ENCODE measurements at places on chromosomes 3 and 15.

GRCh38 chr3:131701153-131701770 is 198.5 kb upstream of the MRPL3 start:
- DNase-seq, result no peak

DNA sequence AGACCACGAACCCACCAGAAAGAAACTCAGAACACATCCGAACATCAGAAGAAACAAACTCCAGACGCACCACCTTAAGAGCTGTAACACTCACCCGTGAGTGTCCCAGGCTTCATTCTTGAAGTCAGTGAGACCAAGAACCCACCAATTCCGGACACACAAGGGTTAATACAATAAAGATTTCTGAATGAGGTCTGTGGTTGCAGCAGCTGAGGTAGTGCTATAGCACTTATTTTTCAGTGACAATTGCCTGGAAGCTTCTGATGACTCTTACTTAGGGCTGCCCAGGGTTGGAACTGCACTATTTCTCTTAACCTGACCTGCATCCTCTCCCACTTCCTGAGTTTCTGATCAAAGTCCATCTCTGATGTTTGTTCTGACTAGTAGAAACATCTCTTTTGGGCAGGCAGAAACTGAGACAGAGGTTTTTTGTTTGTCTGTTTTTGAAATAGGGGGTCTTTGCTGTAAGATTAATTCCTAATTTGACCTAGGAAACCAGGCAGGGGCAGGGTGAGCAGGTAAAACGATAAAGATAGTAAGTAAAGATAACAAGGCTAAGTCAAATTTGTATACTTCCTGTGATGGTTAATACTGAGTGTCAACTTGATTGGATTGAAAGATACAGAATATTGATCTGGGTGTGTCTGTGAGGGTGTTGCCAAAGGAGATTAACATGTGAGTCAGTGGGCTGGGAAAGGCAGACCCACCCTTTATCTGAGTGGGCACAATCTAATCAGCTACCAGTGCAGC is 169.1 kb downstream of the GAP43 start:
- DNase-seq, result no peak

DNA sequence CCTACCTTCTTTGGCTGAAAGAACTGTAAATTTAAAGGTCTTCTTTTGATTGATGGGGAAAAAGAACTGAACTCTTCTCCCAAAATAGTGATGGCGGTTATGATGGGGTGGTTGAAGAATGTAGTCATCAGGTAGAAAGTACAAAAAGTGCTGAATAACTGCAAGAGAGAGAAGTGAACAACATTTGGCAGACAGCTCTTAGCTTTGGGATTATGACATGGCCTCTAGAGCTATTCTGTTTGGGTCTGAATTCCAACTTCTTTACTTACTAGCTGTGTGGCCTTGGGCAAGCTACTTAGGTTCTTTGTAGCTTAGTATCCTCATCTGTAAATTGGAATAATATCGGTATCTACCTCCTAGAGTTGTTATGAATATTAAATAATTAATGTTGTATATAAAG is 91.7 kb downstream of the SPRED1 start:
- no peak for DNase-seq

DNA sequence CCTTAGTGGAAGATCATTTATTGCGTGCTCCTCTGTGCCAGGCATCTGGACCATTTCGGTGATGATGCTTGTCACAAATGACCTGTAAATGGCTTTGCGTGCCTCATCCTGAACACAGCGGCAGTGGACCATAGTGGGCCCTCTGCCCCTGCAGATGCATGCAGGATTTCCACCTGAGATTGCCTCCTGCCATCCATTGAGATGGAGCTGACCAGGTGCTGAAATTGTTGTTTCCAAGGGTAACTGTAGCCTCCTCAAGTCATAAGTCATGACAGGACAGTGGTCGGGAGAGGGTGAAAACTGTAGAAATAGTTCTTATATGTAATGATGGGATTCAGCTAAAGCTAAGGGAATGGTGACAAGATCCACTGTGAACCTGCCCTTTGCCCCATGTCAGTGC is 35.5 kb downstream of the CLSTN2 start:
- no peak for DNase-seq

DNA sequence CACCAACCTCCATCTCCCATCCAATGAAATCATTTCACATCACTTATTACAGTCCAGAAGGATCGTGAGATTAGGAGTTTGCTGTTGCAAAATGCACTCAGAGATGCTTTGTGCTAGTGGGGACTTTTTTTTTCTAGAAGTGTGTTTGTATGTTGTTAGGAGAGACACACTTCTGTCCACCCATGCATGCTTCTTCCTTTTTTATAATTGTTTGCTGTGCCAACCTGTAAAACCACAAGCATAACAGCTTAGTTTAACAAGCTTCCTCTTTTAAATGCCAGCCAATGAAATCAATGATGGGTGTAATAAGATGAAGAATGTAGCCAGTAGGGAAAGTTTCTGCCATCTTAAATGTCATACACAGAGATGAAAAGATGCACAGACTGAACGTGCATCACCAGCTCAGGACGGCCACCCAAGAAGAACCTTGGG is 305.6 kb upstream of the STT3B start:
- no peak for DNase-seq

GRCh38 chr3:60531759-60532158 is 719.5 kb downstream of the FHIT start:
- no peak for DNase-seq

DNA sequence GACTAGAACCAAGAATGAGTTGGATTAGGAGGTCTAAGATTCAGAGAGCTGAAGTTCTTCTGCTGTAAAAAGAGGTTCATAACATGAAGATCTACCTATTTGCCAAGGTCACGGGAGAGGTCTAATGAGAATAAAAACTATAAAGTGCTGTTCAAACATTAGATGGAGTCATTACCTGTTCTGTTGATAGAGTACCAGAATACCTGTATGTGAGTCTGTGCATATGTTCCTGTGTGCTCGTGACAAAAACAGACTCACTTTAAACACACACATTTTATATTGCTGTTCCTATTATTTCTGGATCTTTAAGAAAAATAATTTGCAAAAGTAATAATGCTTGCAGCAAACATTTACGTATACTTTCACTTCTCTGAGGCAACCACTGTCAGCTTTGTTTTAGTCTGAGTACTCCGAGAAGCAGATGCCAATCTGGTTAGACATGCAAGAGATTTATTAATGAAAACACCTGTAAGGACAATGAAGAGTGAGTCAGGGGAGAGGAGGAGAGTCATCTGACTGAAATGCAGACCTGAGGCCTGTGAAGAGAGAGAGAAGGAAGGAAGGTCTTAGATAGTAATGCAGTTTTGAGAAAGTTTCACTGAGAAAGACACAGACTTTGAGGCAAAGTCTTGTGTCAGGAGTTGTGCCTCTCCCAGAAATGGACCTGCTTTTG is 221.2 kb downstream of the SQOR start:
- DNase-seq, result no peak

DNA sequence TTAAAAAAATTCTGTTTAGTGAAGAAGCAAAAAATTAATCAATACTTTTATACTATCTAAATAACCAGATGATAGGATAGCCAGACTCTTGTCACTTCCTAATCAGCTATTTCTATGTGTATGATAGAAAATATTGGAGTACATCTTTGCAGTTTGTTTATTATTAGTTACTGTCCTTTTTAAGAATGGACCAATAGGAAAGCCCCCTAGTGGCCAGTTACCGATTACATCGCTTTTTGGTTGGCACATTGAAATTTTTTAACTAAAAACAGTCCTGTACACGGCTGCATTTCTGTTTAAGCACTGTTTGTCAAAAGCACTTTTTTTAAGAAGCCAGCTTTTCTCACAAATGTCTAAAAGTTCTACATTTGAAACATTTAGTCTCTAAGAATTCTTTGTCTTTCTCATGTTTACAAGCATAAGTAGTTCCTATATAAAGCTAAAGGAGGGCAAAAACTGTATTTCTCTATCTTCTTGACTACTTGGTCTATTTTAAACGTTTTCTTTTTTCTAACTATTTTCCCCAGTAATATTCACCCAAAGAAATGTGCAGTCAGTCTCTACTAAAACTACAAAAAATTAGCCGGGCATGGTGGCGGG is 253.2 kb upstream of the LRTM1 start:
- DNase-seq, result no peak

DNA sequence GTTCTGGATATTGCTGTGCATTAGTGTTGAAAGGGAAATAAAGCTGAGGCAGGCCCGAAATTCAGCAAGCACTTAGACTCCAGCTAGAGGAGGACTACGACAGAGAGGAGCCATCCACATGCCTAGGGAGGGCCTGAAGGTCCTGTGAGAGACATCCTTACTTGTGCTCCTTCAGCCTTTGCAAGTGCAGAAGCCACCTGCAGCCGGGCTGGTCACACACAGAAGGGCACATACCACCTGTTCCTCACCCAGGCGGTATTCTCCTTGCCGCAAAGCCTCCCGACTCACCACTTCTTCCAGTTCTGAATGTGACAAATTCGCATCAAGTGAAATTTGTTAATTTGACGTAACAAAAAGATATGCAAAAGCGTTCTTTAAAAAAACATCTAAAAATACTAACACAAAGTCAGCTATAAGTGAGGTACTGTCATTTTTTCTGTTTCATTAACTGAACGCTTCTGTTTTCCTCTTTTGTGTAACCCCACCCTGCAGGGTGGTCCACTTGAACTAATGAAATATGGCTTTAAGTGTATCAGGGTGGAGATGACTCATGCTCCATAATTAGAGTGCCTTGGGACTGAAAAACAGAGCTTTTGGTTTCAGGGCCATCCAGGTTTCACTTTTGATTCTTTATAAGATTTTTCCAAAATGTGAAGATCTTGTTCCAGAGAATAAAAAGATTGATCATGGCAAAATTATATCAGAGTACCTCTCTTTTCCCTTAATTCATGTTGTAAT is 467.9 kb upstream of the ATP11B start:
- DNase-seq, result no peak

DNA sequence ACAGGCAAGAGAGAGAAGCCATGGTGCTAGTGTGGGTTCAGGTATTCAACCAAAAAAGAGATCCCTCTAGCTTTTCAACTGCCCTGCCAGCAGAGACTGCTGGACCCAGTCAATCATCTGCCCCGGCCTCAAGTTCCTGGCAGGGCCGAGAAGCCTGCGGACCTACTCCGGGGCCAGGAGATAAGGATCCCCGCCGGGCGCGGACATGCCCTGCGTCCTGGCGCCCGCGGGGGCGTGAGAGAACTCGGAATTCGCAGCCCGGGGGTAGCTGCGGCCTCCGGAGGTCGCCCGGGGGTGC is 821 bp upstream of the MAGI1 start:
- no peak for DNase-seq

DNA sequence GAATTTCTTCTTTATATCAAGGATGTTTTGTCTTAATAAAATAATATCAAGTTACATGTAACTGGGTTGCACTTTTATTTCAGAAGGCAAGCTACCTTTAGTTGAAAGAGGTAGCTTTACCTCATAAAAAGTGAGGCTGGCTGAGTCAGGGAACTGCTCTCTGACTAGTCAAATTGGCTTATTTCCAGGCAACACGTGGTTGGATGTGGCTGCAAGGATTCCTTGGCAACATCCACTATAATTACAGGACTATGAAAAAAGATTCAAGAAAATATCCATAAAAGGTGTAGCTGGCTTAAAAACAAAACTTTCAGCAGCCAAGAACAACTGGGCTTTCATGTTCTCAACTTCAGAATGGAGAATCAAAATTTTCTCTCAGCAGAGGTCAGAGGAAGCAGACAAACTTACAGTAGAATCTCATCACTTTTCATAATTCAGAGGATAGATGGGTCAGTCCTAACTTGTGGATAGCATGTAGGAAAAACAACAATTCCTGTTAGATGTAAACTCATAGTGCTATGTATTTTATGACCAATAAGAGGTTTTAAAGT is 779.1 kb downstream of the MECOM start:
- DNase-seq, result no peak

DNA sequence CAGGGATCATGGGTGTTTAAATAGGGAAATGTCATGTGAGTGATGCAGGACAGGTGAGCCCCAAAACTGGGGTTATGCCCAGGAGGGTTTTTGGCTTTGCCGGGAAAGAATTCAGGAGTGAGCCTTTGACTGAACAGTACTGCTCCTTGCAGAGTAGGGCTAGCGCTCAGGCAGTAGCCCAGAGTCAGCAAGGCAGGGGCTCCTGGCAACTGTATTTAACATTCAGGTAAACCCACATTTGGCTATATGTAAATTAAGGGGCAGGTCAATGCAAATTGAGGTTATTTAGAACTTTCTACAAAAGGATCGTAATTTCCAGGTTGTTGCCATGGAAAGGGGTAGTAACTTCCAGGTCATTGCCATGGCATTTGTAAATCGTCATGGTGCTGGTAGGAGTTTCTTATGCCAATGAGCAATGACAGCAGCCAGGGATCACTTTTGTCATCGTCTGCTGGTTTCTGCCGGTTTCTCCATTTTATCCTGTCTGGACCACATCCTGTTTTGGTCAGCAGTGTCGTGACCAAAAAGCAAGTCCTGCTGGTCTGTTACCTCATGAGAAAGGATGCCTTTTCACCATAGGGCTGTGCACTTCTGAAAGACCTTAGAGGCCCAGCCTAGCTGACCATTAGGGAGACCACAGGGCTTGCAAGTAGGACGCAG is 24.3 kb downstream of the MTHFS start:
- DNase-seq, result no peak

DNA sequence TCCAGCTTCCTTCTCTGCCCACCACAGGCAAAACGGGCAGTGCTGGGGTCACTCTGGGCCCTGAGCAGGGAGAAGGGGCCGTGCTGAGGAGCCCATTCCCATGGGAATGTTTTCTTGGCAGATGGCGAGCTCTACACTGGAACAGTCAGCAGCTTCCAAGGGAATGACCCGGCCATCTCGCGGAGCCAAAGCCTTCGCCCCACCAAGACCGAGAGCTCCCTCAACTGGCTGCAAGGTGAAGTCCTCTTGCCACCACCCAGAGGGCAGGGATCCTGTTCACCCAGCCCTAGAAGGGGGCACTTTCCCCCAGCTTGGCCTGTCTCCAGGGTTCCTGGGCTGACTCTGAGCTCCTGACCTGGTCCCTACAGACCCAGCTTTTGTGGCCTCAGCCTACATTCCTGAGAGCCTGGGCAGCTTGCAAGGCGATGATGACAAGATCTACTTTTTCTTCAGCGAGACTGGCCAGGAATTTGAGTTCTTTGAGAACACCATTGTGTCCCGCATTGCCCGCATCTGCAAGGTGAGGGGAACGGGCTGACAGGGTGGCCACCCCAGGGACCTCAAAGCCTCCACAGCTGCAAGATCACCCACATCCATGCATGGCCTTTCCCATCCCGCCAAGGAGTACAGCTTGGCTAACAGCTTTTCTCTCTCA is 12.4 kb downstream of the CIB1 start:
- no peak for DNase-seq

DNA sequence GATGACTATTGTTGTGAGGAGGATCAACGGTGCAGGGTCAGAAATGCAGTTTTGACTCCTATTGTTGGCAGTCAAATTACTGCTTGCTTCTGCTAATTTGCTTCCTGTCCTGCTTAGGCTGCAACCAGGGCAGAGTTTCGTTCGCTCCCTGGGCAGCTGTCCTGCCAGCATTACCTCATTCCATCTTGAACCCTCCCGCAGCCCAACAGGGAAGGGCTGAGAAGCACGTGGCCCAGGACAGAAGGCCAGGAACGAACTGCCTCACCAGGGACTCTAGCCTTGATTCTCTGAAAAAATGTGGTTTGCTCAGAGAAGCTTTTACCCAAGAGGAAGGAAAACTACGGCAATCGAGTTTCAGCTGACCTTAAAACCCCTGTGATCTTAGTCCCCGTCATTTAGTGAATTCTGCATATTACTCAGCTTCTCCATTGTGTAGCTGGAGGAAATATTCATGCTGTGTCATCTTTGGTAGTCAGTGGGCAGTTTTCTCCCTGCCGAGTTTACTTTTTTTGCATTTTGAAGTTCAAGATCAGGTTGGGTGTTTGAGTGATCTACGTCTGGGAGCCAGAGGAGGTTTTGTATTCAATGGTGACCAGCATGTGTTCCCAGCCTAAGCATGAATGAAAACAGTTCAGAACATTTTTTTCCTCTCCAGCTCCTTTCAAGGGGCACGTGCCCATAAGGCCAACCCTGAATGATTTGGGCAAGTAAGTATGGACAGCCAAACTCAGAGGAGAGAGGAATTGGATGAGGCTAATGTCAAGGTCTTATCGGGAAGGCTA is 23.0 kb downstream of the TLNRD1 start:
- no peak for DNase-seq

Data from stimulated activated CD8-positive, alpha-beta memory T cell treated with anti-CD3 and anti-CD28 coated beads, Interleukin-4, amount 100 ng/mL, for 1 hour (primary cell).